ENCODE measurements at places on chromosomes 11 and 22.

DNA sequence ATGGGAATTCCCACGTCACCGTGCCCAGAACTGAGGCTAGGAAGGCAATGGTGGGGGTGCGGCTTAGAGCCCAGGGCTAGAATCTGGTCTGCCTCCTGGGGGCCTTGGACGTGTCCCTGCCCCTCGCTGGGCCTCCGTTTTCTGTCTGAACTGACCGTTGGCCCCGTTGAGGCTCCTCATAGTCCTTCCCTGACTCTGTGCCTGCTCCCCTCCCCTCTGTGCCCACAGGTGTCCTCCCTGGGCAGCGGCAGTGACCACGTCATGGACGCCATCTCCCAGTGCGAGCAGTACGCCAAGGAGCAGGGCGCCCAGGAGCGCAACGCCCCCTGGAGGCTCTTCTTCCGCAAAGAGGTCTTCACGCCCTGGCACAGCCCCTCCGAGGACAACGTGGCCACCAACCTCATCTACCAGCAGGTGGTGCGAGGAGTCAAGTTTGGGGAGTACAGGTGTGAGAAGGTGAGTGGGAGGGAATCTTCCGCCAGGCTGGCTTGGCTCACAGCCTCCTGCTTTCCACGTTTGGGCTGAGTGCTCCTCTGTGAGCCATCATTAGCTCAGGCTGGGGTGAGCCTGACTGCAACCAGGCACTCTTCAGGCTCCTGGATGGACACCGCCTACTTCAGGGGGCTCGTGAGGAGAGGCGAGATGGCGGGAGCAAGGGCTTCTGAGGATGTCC lies 63.9 kb downstream of the MYO7A start:
- DNase-seq: peak; percentile 84

DNA sequence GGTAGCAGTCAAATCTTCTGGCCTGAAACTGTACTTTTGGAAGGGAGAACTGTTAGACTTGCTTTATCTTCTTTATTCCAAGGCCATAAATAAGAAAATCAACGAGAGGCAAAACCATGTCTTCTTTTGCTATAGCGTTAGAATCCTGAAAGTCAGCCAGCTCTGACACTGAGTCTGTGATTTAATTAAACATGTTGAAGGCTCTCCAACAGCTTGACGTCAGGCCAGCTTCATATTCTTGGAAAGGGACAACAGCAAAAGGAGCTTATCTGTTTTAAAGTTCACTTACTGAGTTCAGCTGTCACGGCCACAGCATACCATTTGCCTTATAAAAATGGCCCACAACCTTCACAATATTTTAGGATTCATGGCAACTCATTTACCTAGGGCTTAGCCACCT lies 131.0 kb upstream of the LDLRAD3 start:
- peak; percentile 69 for DNase-seq

- DNase-seq: no peak
Measured at GRCh38 chr11:27013781-27014361, 20.0 kb downstream of the FIBIN start.

DNA sequence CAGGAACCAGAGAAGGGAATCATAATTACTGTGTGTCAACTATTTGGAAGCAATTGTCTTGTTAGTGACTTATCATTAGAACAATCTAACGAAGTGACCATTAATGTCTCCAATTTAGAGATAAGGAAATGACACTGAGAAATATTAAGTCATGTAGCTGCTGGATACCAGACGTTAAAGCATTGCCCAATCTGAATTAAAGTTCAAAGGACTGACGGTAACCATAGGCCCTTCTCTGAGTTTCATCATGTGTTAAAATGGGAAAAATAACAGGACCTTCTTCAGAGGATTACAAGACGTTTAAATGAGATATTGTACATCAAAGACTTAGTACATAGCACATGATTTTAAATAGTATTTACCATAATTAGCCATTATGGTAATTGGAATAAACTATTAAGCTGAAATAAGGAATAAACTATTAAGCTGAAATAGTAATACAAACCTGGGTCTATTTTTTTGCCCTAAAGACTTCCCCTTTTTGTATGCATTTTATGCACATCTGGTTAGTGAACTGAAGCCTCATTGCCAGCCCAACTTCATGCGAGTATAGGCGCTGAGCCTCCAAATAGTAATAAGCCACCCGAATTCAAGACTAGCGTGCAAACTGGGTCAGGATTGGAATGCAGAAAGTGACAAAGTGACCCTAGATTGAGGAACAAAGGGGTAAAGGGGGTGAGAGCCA lies 41.0 kb downstream of the GLYATL1 start:
- no peak for DNase-seq

DNA sequence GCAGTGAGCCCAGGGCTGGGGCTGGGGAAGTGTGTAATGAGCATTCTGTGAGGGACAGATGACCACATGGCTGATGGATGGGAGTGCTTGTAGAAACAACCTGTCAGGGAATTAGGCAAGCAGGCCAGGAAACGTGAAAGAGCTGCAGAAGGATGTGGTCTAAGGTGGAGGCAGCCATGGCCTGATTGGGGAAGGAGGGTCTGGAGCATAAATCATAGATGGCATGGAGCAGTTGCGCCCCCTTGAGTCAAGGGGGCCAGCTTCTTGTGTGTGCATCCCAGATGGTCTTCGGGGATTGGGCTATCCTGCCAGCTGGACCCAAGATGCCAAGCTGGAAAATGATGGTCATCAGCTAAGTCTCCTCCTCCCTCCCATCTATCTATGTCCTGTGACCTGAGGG lies 119.4 kb upstream of the CLPB start:
- no peak for DNase-seq

GRCh38 chr11:106681435-106681834 lies 336.8 kb downstream of the GUCY1A2 start:
- DNase-seq: no peak

DNA sequence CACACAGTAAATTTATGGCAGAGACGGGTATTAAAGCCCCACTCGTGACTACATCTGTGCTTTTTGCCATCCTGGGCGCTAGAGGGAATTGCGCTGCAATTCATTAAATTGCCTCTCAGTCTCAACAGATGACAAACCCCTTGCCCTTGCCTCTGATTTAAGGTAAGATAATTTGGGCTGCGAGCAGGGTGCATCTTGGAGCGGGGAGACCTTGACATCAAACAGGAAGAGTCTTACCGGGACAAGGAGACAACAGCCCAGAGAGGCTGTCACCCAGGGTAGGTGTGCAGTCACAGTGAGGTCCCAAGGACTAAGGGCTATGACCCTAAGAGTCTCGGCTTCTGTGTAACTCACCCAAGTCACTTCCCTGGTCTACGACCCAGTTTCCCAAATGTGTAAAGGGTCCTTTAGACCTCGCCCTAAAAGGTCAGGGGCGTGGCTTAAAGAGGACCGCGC lies 449 bp upstream of the TOM1 start:
- DNase-seq: no peak

- DNase-seq: no peak
Measured at GRCh38 chr22:21933910-21934309, 18.7 kb downstream of the PPM1F start.

- DNase-seq: no peak
Measured at GRCh38 chr11:88420165-88420791, 82.7 kb upstream of the CTSC start.

GRCh38 chr11:87753143-87753542 lies 422.1 kb downstream of the RAB38 start:
- DNase-seq: no peak

GRCh38 chr11:97201743-97202612 lies 812.2 kb downstream of the JRKL start:
- no peak for DNase-seq

DNA sequence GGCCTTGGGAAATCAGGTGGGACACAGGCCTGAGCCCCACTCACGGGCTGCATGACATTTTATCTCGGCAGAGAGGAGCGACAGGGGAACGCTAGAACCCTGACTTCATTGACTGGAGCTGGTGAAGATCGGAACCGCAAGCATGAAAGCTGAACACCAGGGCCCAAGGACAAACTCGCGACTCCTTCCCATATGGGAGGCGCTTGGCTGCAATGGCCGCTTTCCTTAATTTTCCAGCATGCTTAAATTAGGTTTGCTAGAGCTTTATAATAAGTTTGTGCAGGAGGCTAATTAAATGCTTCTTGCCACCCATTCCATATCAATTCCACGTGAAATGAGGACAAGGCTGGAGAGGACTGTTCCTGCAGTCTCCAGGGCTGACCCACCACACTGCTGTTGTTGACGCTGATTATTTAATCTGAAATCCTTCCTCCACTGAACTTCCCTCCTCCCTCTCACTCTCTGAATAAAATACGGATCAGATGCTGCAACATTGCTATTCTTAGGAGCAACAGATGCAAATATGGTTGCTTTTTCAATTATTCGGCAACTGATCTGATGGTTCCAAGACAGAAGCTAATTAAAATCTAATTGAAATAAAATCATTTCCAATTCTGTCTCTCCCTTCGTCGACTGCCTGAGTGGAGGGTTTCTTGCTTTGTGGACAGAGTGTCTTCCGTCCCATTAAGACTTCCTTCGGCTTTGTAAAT lies 692.9 kb downstream of the OPCML start:
- no peak for DNase-seq

GRCh38 chr11:93532281-93532789 lies 10.9 kb downstream of the SMCO4 start:
- no peak for DNase-seq

DNA sequence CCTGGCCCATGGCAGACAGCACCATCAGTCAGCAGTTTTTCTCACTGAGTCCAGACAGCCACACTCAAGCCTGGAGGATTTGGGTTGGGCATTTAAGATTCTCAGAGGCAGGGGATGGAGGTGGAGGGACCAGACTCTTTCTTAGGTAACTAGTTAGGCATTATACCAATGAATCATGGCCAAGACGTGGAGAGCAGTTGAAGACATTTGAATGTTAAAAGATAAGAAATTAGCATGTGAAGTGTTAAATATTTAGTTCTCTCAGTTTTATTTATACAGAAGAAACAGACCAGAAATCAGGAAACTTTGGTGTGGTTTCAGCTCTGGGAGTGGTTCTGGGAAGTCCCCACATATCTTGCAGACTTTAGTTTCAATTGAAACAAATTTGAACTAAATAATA lies 9.9 kb downstream of the GTF2H1 start:
- DNase-seq: no peak

- DNase-seq: no peak
Measured at GRCh38 chr11:57764566-57764965, 3.0 kb downstream of the CTNND1 start.

GRCh38 chr11:64198511-64198910 lies 8.0 kb upstream of the FERMT3 start:
- DNase-seq: no peak

DNA sequence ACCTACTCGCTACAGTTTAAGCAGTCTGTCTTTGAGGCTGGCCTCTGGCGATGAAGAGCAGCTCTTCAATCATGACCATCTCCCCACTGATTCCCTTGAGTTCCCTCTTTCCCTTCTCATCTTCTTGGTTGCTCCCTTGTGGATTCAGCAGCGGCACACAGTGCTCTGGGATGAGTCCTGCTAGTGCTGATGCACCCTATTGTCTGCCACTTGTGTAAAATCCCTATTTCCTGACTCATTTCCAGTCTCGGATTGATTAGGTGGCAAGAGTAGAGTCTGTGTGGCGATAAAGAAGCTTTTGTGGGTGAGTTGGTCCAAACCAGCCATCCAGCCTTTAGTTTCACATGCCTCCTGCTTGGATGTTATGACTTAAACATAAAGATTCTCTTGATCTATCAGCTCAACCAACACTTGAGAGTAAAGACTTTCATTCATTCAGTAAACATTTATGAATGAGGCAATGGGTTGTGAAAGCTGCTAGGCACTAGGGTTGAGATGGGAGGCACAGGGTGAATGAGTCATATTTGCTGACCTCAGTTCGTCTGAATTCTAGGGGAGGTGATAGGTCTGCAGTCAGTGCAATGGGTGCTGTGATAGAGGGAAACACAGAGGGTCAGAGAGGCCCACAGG lies 219.4 kb upstream of the RAG2 start:
- no peak for DNase-seq

DNA sequence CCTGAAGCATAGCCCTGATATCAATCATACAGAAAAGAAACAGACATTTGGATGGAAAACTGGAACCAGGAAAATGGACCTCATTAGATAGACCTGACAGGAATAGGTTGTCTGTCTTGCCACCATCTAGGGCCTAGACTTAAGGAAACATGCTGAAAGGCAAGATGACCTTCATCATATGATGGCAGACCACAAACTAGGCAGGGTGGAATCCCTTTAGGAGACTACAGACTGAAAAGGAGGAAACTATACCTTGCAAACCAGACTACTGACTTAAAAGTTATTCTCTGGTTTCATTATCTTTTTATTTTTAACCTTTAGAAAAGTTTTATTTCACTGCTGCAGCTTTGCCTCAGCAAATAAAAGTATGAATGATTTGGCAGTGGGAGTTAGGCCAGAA lies 20.3 kb downstream of the SBF2 start:
- DNase-seq: no peak

DNA sequence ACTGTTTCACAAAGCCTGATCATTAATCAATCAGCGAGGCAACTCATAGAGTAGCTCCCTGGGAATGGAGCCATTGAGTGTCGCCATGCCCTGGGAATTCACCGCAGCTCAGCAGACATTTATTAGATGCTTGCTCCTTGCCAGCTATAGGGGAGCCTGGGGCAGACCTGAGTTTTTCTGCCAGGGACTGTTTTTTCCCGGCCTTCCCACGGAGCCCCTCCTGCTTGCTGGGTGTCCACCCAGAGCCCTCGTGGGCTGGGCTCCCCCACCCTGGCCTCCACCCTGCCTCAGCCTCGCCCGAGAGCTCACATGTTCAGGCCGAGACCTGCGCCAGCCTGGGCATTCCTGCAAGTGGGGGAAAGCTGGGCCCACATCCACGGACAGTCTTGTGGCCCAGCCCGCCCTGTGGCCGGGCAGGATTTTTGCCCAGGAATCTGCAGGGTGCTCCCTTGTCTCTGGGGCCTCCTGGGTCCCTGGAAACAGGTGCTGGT lies 64.9 kb downstream of the SMIM38 start:
- no peak for DNase-seq

DNA sequence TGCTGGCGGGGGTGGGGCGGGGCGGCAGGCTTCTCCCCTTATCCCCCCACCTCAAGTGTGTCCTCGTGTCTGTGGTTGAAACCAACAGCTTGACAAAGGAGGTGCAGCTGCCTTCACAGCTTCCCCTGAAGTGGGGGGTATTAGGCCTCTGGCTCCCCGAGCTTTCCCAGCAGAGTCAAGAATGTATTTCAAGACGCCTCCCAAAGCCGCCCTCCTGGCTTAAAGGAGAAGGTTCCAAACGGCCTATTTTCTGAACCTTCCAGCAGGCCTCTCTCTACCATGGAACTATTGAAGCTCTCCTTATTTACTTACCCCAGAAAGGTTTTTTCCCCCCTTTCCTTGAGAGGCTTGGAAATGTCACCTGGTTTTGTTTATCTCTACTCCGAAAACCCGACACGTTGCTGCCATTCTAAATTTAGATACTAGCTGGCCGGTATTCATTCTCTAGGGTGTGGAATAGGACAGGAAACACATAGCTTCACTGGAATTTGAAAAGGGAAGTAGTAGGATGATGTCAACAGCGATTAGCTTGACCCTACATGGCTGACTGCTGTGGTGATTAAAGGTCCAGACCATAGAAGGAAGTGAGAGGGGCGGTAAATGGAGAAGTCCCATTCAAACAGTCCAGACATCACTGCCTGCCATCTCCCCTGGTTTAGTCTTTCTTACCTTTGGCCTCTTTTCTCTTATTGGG lies 671 bp upstream of the PICALM start:
- peak; percentile 62 for DNase-seq

Data from renal pelvis (tissue), 12 donors.